ENCODE measurements at places on chromosomes 3 and 15.

DNA sequence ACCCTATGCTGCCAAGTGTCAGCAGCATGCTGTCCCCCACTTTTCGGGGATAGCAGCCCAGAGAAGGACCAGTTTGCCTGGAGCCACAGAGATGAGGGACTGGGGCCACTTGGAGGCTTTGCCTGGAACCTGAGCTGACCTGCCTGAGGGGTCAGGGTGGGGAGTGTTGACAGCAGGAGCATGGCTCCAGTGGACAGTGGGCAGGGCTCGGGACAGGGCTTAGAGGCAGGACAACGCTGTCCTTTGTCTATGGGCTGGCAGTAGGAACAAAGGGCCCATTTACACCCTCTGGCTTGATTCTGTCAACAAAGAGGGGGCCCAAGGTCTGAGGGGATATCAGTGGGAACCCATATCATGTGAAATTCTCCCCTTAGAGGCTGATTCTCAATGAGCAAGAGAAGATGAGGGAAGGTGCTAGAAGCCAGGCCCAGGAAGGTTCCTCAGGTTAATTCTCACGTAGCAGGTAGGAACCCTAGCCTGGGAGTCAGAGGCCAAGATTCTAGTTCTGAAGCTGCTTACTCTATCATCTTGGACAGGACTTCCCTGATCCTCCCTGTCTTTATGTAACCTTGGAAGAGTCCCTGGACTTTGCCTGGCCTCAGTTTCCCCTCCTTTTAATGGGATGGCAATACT lies 29.7 kb upstream of the HHATL start:
- no peak for DNase-seq

DNA sequence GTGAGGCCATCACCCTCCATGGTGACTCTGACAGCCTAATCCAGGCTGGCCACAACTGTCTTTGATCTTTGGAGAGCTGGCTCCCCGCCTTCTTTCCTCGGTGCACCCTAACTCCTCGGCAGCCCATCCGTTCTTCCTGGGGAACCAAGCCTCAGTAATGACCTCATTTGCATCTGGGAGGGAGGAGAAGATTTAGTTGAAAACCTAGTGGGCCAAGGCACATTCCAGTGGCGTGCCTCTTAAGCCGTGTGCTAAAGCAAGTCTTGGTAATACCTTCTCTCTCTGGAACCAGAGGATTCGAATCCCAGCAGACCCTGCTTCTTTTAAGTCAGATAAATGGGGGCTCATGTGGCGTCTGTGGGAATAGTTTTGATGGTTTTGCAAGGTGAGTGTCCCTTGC lies 233.1 kb downstream of the EBLN2 start:
- DNase-seq: no peak

- DNase-seq: no peak
Observed at GRCh38 chr3:46659285-46659684, 34.2 kb downstream of the ALS2CL start.

GRCh38 chr3:186653984-186654383 lies 11.8 kb upstream of the HRG start:
- no peak for DNase-seq

- no peak for DNase-seq
Observed at GRCh38 chr3:122052968-122053367, 2.2 kb upstream of the CD86 start.

DNA sequence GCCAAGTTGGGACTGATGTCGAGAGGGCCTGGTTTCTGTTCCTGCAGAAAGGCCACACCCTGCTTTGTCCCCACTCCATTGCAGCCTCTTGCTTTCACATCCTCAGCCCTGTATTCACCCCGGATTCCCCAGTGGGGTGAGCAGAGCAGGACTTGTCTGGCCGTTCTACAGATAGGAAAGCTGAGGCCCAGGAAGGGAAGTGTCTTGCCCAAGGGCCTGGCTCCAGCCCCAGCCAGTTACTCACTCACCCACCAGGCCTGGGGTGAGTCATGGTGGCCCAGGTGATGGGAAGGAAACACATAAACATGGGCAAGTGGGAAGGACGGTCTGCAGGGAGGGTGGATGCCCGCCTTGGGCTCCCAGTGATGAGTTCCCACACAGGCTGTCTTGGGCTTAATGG lies 6.1 kb upstream of the DUSP7 start:
- DNase-seq: no peak

DNA sequence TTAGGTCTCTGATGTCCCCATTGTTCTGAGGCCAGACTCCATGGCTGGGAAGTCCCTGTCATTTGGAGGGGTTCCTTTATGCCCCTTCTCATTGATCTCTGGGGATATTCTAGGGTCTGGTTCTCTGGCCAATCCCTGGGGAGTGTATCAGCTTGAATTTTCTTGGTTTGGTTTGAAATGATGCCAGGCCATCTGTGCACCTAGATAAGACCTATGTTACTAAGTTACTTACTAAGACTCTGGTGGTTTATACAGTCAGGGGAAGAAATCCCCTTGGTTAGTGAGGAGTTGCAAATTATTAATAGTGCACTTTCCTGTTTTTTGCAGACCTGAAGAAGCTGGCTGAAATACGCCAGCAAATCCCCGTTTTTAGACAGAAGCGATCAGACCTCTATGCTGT lies 20.3 kb downstream of the NIT2 start:
- no peak for DNase-seq

DNA sequence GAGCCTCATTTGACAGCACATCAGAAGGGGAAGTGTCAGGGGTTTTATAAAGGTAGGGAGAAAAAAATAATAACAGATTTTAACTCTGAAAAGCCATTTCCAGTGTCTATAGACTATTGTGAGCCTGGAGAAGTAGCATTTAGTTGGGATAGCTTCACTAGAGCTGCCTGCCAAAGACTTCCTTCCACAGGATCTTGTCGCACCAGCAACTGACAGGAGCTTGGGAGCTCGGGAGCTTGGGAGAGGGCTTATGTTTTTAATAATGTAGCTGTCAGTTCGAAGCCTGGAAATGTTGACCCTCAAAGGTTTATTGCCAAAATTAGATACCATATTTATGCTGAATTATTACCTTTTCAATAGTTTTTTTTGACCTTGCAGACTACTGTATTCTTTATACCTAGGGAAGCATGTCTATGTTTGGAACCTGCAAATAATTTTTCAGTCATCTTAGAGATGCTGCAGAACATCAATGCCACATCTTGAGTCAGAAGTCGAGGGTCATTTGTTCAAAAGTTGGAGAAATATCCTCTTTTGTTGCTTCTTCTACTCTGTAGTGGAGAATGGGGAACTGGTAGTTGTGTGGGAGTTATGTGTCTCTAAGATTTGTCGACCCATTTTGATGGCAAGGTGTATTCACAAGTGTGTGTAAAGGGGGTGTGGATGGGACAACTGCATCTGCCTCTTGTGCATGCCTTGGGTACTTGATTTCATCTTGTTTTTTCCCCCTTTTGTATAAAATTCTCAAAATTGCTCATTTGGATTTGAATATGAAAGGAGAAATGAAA lies 41.7 kb downstream of the ARPP21 start:
- no peak for DNase-seq

All from activated CD4-positive, alpha-beta T cell treated with anti-CD3 and anti-CD28 coated beads, Interleukin-2, amount 50 U/mL, for 48 hours (primary cell).